ENCODE measurements at places on chromosomes 12 and 14.

GRCh38 chr12:42458575-42458974, 131.0 kb downstream of the PRICKLE1 start:
- DNase-seq = no peak

DNA sequence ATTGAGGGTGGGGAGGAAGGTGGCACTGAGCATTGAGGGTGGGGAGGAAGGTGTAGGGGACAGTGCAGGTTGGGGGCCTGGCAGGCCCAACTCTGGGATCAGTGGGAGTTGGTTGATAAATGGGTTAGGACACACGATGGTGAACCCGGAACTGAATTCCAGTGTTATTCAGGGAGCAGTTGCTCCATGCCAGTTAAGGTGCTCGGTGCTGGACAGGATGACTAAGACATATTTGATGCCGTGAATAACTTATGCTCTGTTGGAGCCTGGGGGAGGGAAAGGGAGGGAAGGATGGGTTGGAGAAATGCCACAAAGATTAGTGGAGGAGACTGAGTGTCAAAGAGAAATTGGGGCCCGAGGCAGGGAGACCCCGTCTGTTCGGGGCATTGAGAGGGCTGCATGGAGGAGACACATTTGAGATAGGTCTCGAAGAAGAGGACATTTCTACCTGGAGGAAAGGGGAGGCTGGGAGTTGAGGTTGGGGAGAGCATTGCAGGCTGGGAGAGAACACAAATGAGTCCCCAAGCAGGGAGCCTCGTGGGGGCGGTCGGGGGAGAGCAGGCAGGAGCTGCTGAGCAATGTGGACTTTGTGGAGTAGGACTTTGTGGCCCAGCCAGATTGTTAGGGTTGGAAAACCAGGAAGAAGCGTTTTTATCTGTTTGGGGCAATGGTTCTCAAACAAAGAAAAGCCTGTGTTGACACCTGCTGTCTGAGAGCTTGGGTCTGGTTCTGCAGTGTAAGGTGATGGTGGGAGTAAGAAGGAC, 65.3 kb downstream of the IQSEC3 start:
- no peak for DNase-seq

DNA sequence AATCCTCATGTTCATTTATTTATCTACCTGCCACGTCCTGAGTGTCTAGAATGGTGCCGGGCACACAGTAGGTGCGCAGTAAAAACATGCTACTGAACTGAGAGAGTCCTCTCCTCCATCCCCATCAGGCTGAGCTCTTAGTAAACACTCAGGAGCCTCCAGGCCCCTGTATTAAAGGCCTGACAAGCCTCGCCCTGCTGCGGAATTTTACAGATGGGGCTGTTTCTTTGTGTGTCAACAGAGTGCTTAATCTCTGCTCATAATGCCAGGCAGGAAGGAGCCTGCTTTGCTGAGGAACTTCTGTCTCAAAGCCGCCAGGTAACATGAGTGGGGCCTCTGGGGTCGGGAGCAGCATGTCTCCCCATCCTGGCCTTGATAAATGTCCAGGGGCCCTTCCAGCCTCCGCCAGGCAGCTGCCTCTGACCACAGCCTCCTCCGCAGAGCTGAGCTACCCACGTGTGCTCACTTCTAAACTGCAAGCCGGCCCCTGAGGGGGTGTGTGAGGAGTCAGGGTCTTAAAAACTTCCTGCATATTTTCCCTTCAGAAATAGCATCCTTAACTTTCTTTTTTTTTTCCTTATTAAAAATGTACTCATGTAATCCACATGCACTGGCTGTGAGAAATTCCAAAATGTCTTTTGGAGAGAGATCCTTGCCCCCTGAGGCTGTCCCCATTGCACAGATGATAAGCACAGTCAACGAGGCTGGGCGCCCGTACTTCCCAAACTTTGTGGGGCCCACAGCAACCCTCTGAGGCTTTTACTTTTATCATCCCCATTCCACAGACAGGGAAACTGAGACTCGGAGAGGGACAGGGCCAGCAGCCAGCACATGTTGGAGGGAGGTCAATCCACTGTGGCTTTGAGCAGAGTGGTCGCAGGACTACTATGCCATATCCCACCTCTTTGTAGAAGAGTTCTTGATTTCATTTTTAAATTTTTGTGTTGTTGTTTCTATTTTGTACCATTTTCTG, 116.0 kb upstream of the NCOR2 start:
- DNase-seq = no peak

DNA sequence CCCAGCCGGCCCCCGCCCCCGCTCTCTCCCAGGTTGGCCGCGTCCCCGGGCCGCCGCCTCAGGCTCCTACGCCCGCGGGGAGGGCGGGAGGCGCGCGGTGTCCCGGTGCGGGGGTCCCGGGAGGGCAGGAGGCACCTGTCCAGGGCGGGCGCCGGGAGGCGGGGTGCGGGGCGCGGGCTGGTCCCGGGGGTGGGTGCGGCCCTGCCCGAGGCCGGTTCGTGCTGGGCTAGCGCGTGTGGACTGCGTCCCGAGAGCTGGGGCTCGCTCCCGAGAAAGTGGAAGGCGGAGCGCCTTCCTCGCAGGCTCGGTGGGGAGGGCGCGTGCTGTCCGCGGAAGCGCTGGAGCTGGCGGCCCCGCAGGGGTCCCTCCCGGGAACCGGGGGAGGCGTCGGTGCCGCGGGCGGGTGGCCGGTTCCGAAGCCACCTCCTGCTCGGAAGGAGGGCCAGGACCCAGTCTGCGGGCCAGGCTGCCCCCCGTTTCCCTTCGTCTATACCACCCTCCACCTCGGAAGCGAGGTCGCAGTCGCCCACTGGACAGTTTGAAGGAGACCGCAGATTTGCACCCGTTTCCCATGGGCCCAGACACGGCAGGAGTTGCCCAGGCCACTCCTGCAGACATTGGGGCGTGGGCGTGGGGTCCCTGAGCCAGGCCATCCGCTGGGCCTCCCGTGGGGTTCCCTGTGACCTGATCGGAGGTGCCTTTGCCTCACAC, 636 bp downstream of the ZFYVE21 start:
- no peak for DNase-seq

GRCh38 chr14:91417120-91417982, at the start of gene CCDC88C:
Gene CCDC88C (minus strand): TSS chr14:91417820. CDS start chr14:91417690, 130 bp downstream.
- peak; percentile 44 for DNase-seq

GRCh38 chr14:33363682-33364081, 425.0 kb downstream of the NPAS3 start:
- DNase-seq = no peak

- no peak for DNase-seq
Measured at GRCh38 chr14:99166506-99166905, 105.5 kb downstream of the BCL11B start.

DNA sequence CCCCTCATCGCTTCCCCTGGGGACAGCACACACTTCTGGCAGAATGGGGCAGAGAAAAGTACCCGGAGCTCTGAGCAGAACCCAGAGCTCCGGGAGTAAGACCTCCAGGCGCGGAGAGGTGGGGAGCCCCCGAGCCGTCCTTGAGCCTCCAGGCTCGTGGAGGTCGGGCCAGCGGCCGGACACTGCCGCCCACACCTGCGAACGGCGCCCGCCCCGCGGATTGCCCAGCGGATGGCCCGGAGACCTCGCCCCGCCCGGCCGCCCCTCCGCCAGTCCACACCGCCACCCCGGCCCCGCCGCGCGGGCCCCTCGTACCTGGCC, 344 bp downstream of the SPTLC2 start:
- no peak for DNase-seq

- no peak for DNase-seq
Measured at GRCh38 chr12:105418229-105418628, 87.7 kb downstream of the C12orf75 start.

DNA sequence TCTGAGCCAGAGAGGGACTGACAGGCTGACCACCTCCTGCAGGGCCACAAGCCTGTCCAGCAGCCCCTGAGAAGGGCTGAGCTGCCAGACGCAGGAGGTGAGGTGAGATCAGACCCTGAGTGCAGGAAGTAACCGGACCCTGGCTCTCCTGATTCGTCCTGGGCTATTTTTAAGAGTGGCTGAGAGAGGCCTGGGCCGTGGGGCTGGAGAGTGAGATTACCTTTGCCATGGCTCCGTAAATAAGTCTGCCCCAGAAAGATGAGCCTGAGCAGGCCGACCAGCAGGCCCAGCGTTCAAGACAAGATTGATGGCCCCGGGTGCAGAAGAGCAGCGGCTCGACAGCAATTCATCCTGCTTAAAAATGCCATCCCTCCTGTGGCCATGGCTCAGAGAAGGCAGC, 54.2 kb downstream of the SPTB start:
- DNase-seq = no peak

- DNase-seq = no peak
Measured at GRCh38 chr12:97500537-97500936, 37.9 kb downstream of the RMST start.

DNA sequence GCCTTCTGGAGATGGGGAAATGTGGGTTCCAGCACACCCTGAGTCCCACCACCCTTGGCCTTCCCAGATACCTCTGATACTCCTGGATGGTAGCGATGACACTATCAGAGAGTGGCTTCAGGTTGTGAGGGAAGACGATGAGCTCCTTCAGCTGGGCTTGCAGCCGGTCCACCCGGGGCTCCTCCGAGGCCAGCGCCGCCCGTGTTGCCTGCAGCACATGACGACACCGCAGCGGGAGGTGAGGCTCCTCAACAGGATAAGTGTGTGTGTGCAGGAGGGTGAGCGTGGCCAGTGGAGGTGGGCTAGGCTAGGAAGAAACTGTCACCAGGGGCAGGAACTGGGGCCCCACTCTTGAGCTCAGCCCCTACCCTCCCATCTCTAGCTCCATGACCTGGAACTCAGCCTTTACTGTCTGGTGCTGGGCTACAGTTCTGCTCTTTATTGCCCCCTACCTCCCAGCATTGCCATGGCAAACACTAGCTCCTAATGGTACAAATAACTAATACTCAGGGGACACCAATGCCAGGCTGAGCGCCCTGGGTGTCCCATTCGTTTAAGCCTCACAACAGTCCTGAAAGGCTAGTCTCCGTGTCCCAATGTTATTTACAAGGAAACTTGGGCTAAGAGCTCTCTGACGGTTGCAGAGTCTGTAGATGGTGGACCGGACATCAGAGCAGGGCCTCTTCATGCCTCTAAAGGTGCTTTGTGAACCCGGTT, 64.1 kb downstream of the SYNE3 start:
- DNase-seq = no peak

DNA sequence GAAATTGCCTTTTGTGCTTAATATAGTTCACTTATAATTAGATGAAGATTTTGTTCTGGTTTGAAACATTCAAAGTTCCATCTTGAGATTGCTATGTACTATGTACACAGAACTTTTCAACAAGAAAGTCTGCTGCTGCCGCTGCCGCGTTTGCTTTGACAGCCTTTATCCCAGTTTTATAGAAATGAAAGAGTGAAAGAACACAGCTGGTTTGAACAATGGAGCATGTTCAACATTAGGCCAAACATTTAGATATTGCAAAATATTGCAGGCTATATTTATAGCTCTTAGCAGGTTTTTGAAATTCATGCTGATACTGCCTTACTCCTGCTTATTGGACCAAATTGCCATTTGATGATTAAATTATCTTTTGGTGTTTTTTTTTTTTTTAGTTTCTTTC, 299.8 kb upstream of the PRKD1 start:
- no peak for DNase-seq

DNA sequence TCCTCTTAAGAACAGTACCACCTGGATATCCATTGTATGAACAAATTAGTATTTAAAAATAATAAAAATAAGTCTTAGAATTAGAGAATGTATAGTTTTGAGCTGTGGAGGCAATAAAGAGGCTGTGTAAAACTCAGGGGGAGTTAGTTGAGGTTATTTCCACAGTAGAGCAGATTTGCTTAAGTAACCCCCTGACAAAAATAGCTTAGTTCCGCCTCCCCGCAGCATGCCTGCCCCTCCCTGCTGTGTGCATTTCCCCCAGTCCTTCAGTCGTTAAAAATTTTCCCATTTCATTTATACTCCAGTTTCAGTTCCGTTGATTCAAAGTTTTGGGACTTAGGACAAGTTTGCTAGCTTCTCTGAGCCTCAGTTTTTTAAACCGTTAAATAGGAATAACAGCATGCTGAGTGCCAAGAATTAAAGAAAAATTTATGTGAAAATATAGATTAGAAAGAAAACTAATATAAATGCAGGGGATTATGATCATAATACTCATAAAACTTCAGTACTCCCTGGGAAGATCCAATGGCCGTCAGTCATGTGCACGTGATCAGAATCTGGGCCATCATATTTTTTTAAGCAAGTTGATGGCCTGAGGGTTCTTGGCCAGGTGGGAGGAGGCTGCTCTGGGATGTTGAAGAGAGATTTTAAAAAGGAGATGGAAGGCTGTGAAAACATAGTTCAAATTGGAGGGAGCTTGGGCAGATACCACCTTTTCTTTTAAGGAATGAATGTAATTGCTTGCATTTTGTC, 14.5 kb upstream of the SLC38A2 start:
- DNase-seq = no peak

DNA sequence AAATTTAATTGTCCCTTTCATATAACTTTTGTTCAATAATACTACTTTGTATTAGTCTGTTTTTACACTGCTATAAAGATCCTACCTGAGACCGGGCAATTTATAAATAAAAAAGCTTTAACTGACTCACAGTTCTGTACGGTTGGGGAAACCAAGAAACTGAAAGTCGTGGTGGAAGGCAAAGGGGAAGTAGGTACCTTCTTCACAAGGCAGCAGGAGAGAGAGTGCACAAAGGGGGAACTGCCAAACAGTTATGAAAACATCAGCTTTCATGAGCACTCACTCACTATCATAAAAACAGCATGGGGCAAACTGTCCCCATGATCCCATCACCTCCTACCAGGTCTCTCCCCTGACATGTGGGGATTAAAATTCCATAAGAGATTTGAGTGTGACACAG, 1069.0 kb downstream of the FSCB start:
- no peak for DNase-seq

GRCh38 chr12:81610955-81611889, 147.9 kb downstream of the PPFIA2 start:
- no peak for DNase-seq

DNA sequence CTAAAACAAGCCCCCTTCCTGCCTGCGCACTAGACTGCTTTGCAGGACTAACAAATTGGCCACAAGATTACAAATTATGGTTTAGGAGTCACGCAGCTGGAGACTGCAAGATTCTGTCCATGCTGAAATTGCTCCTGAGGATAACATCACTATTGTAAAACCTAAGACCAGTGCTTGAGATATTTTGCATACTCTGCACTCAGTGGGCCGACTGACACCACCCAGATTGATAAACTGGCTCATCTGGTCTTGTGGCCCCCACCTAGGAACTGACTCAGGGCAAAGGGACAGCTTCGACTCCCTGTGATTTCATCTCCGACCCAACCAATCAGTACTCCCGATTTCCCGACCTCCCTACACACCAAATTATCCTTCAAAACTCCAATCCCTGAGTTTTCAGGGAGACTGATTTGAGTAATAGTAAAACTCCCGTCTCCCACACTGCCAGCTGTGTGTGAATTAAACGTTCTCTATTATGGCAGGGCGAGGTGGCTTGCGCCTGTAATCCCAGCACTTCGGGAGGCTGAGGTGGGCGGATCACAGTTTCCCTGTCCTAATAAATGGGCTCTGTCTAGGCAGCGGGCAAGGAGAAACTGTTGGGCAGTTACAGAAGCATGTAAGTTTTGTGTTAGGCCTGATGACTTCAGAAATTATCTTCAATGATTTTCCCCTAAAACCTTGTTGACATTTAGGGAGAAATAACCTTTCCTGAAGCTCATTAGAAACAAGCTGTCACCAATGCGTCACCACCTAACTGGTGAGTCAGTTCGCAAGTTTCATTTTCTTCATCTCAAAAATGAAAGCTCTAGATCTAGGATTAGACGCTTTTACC, 5.3 kb upstream of the UBC start:
- DNase-seq = no peak

GRCh38 chr12:59698600-59698999, 102.8 kb downstream of the SLC16A7 start:
- DNase-seq = no peak

Measured in GM18507 (cell line).